ENCODE measurements at places on chromosomes 6 and 20.

- no peak for DNase-seq
These were observed 5.2 kb upstream of the TP53RK start for GRCh38 chr20:46694484-46694883.

DNA sequence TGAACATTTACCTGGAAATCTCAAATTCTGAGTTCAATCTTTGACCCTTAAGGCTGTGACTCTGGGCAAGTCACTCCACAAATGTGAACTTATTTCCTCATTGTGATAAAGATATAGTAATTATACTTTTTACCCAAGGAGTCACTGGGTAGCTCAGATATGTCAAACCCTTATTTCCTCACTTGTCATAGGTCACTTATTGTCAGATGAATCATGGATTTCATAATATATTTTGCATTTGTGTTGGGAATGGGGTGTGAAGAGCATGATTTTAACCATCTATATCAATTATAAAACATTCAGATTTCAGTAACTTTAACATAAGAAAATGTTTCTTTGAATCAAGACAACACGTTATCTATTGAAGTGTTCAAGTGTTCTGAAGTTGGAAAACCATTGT, 3.7 kb upstream of the CARMIL1 start:
- no peak for DNase-seq

GRCh38 chr6:127902933-127903332, 2.1 kb upstream of the THEMIS start:
- DNase-seq, result no peak

GRCh38 chr6:98547634-98548033, 286.7 kb upstream of the POU3F2 start:
- no peak for DNase-seq

DNA sequence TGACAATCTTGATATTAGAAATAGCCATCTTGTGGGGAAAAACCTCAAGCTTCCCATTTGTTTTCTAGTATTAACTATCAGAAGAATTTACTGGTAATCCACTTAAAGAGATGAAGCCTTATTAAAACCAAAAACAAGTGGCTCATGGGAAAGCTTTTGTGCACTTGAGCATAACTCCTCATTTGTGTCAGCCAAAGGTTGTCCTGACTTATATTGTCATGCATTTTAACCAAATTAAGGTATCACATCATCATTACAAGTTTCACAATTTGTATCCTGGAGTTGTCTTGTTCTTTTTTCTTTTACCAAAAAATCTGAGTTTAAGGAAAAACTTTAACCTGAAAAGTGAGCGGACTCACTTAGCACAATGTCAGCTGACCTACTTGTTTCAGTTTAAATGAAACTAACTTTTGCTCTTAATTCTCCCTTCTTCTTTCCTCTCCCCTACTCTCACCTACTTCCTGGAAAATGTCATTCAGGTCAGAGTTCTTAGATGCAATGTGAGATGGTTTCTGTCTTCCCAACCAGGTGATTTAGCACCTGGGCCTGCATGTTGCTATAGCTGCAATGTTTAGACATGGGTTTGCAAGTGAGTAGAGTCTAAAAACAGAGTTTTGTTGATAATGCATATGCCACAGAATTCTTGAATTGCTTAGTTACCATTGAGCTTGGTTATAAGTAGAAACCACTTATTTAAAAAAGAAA, 82.8 kb downstream of the TNFAIP3 start:
- DNase-seq, result no peak

GRCh38 chr6:30042914-30043313, 18.2 kb upstream of the POLR1H start:
- no peak for DNase-seq

GRCh38 chr20:9119776-9120175, 50.9 kb downstream of the PLCB4 start:
- DNase-seq, result no peak

- no peak for DNase-seq
These were observed 48.9 kb downstream of the SNX14 start for GRCh38 chr6:85544776-85545175.

DNA sequence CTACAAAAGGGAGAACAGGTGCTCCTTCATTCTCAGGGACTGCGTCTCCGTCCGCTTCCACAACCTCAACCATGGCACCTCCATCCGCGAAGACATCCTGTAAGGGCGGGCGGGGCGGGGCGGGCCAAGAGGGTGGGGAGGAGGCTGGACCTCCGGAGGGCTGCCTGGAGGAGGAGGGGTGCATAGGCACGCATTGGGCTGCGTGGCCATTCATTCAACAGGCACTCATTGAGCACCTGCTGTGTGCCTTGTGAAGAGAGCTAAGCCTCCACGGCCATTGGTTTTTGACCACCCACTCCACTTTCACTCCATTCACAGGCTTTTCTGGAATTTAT, 435 bp downstream of the ZSWIM3 start:
- DNase-seq, result no peak

- peak; percentile 58 for DNase-seq
These were observed 107.8 kb downstream of the ZFP64 start for GRCh38 chr20:52083627-52084232.

- no peak for DNase-seq
These were observed 1407.6 kb downstream of the EPHA7 start for GRCh38 chr6:92011681-92012245.
